ENCODE measurements at places on chromosomes 2 and 18.

DNA sequence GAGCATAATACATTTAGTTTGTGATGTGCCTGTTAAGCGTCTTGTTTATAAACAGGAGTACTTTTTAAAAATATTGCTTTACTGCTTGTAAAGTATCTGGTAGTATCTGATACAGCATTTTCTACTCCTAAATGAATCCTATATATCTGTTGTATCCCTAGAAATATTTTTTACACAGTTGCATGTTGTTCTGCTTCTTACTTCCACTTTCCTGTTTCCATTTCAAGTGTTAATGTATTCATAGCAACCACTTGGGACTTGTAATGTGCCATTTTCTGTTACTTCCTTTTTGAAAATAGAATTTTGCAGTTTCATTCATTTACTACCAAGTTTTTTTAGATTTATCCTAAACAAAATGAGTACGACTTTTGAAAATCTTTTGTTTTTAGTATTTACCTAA, 24.9 kb downstream of the CCNT2 start:
- DNase-seq: no peak

DNA sequence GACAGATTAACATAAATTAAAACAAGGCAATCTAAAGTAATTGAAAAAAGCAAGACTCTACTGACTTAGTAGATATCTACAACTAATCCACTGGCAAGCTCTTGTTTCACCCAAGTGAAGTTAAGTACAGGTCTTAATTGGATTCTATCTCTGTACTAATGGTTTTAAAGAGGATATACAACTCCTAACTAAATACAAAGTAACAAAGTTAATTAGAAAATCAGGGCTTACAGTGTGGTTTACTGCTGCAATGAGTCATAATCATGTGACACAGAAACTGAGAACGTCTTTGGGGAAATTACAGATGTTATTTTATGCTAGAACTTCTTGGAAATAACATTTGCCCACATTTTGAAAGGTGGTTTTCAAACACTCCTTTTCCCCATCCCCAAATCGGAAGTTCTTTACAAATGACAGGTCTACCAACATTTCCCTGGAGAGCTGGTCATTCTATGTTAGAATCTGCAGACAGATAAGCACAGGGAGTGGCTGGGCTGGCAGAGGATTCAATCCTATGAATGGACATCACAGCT, 245.3 kb downstream of the STK39 start:
- no peak for DNase-seq

DNA sequence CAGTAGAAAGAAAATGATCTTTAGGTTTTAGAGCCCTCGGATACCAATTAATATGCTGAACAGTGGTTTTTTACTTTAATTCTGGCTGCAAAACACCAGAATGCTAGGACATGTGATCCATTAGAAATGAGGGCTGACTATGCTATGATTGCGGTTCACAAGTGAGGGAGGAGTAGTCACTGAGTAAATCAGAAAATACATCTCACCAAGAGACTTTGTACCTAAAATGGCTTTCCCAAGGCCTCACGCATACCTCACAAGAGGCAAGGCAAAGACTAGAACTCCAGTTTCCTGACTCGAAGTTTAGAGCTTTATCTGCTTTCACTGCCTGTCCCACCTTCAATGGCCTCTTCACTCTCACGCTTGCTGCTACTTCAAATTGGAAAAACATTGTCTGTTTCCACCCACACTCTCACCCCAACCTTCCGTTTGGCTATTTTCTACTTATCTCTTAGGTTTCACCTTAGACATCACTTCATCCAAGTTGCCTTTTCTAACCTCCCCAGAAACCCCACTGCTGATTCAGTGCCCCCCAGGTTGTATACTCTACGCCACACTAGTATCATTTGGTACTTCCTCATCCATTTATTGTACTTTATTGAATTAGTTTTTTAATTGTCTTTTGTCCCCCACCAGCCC, 5.1 kb upstream of the MBD2 start:
- no peak for DNase-seq

DNA sequence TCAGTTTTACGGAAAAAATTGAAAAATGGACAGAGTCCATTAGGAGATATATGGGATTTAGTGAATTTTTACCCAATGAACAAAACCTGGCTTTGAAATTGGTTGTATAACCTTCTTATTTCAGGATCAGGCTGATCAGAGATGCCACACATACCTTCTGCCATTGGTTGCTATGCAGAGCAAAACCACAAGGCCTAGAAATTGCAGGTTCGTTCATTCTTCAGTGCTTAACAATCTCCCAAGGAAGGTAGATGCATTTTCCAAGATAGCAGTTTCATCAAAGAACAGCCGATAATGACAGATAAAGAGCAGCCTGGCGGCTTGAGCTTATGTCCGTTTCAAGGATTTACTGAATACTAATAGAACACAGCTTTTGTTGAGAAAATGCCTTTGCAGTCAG, 868.8 kb downstream of the EPHA4 start:
- no peak for DNase-seq

- no peak for DNase-seq
These were observed 2.9 kb upstream of the ARPC2 start for GRCh38 chr2:218214116-218214515.

GRCh38 chr2:88245109-88245508, 75.0 kb downstream of the THNSL2 start:
- no peak for DNase-seq

GRCh38 chr2:68190991-68191731, 33.5 kb downstream of the PNO1 start:
- DNase-seq: no peak

Measured in lower lobe of right lung (tissue), 2 donors.